GM23338 (cell line): ENCODE measurements at places on chromosomes 7 and 10.

GRCh38 chr10:33335801-33336581, 1.5 kb upstream of the NRP1 start:
- DNase-seq, result peak; percentile 70

DNA sequence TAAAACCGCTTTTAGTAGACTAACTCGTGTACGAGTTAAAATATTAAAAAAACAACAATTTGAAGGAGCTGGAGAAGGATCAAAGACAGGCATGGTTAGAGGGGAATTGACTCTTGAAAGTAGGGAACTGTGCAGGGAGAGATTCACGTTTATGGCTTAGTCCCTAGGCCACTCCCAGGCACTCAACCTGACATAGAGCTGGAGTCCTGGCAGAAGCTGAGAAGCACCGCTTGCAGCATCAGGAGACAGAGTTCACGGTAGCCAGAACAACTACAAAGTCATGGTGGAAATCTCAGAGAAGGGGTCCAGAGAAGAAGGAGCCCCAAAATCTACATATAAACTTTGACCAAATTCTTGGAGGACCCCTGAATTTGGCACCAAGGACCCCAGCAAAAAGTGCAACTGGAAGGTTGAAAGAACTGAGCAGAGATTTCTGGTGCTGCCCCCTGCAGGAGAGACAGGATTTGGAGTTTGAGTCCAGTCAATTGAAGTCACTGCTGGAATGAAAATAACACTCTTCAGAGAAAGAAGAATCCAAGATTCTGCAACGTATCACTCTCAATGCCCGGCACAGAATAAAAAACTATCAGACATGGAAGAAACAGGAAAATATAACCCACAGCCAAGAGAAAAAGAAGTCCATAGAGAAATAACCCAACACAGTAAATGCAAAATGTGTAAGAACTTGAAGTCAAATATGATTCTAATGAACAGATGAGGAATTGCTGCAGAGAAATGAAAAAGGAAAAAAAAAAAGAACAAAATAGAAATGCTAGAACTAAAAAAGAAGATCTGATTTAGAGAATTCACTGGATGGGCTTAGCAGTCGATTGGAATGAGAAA, 493.3 kb upstream of the PODXL start:
- DNase-seq, result peak; percentile 78

- DNase-seq, result no peak
Measured at GRCh38 chr7:121072826-121073225, 84.3 kb downstream of the CPED1 start.

- peak; percentile 75 for DNase-seq
Measured at GRCh38 chr10:98262571-98262970, 5.4 kb downstream of the LOXL4 start.

DNA sequence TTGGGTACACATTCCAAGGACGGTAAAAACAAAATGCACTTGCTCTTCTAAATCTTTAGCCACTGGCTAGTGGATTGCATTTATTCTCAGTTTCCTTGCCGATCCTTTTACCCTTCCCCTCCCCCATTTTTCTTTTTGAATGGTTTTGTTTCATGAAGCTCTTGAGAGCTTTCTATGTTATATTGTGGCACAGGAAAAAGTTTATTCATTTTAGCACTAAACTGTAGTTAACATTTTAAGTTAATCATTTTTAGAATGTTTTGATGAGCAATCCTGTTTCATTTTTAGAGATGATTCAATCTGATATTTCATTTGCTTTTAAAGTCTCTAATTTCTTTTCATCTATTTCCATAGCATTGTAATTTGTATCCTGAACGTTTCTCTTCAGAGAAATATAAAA, 24.0 kb downstream of the ZEB1 start:
- no peak for DNase-seq

DNA sequence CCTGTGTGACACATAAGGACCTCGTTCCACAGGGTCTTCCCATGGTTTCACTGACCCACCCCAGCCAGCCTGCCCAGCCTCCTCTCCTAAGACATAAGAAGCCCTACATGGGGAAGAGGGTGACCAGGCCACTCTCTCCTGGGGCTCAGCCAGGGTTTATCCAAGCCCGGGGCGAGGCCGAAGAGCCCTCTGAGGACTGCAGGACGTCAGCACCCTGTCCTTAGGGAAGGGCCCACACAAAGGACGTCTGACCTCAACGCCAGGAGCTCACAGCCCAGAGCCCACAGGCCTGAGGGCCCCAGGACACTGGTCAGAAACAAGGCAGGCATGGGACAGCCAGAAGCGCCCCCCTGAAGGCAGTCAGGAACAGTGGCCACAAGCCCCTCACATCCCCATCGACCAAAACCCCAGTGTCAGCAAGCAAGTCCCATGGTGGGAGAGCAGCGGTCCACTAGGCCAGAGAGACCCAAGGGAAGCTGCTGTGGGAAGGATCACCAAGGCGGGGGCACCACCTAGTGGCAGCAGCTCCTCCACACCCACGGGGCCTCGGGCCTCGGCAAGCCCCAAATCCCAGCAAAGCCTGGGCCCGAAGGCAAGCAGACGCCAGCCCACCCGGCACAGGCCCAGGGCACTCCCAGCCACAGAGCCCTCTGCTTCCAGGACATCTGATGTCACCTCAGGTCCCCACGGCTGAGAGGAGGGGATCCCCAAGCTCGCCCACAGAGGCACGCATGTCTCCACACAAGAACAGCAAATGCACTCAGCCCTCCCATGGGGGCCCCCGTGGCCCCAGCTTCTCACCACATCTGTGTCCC, 23.4 kb downstream of the MAD1L1 start:
- DNase-seq, result peak; percentile 89

DNA sequence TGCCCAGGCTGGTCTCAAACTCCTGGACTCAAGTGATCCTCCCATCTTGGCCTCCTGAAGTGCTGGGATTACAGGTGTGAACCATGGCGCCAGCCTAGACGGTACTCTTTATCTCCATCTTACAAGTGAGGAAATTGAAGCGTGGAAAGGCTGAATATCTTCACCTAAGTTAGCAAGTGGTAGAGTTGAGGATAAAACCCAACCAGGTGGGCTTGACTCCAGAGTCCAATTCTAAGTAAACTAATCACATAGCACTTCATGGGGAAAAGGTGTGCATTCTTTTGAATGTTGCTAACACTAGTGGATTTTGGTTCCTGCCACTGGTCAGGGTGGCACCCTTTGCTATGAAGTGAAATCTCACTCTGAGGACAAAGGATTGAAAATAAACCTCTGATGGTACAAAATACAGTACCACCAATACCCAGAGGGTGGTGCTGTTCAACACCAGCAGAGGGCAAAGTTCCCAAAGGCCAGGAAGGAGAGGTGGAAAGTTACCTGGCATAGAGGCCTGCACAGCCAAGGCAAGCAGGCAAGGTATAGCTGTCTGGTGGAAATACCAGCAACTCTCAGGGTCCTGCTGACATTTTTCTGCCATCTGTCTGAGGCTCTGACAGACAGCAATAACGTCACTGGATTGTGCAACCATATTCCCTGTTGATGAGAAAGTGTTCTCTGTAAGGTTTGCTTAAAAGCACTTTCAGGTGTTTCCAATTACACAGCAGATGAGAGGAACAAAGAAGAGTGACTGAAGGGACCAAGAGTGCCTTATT, 17.6 kb downstream of the ZDHHC16 start:
- peak; percentile 87 for DNase-seq

DNA sequence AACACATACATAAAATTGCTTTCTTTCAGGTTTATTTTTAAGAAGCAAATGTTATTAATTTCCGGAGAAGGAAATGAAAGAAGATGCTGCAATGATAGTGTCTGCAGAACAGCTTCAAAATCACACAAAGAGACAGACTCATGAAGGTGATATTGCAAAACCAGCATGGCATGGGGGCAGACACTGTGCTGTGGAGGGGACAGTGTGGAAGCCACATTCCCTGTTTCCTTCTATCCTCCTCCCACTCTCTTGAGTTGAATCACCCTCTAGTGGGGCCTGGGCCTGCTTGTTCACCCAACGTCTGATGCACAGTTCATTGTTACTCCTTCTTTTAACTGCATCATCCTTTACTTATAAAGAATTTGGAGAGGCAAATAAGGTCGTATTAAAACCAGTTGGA, 104.0 kb upstream of the INSIG1 start:
- no peak for DNase-seq

DNA sequence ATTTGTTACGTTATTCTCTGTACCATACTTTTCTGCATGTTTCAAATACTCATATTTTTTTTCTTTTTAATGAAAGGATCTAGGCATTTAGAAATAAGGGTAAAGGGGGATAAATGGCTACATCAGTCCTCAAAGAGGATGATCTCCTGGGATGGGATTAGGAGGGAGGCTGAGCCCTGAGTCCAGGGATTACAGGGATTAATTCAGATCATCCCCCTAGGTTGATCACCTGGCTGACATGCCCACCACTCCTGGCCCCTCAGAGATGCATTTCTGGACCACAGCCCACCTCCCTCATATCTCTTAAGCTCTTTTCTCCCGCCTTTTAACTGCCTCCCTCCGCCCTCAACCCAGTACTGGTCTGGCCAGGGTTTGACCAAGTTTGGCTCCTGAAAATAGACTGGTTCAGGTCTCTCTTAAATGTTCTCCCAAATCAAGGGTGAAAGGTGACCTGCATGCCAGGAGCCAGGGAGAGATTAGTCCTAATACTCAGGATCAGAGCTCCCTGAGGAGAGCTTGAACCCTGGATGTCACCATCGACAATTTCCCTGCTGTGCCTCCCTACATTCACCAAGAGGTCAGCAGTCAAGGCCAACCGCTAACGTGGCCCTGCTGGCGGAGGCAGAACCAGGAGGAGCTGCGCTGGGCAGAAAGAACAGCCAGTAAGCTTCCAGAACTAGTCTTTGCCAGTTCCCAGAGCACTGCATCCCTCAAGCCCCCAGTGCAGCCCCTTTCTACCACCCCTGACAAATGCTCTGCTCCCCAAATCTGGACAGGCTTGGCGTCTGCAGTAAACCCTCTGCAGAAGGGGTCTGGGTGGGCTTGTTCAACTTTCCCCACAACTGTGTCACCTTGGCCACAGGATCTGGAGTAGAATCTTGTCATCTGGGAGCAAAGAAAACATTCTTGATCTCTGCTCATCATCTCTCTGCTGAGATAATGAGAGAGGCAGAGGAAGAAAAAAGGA, 3.0 kb upstream of the CCDC136 start:
- no peak for DNase-seq

DNA sequence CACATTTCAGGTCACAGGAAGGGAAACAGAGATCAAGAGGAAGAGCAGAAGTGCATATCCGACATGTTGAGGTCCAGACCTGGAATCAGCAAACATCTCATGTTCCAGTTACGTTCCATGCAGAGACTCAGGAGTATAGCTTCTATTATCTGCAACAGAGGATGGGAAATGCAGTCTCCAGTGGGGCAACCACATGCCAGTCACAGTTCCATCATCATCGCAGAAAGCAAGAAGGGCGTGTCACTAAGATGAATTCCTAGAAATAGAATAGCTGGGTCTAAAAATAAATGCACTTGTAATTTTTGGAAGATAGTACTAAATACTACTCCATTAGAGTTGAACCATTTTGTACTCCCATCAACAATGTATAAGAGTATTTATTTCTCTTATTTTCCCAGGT, 133.2 kb upstream of the MDFIC start:
- DNase-seq, result no peak

GRCh38 chr7:33535989-33536388, 369.4 kb upstream of the BMPER start:
- DNase-seq, result no peak

GRCh38 chr7:47627580-47628283, 45.8 kb upstream of the TNS3 start:
- DNase-seq, result no peak

- DNase-seq, result no peak
Measured at GRCh38 chr7:107505997-107506673, 36.3 kb downstream of the GPR22 start.

DNA sequence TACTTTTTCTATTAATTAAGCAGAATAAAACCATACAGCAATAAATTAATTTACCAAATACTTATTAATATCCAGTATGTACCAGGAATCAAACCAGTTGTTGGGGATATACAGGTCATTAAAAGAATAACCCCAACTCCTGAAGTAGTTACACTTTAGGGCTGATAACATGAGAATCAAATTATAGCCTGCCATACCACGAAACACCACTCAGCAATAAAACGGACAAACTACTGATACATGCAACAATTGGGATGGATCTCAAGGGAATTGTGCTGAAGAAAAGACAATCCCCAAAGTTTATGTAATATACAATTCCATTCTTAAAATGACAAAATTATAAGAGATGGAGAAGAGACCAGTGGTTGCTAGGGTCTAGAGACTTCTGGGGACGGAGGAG, 22.7 kb downstream of the MCMBP start:
- DNase-seq, result no peak

- peak; percentile 33 for DNase-seq
Measured at GRCh38 chr7:78769481-78770101, 683.9 kb downstream of the MAGI2 start.

GRCh38 chr10:50379616-50380015, 128.3 kb upstream of the ASAH2 start:
- DNase-seq, result no peak
